Activated T-cell treated with anti-CD3 and anti-CD28 coated beads, Interleukin-2, amount 50 U/mL, for 72 hours (primary cell): ENCODE measurements at places on chromosomes 6 and 20.

DNA sequence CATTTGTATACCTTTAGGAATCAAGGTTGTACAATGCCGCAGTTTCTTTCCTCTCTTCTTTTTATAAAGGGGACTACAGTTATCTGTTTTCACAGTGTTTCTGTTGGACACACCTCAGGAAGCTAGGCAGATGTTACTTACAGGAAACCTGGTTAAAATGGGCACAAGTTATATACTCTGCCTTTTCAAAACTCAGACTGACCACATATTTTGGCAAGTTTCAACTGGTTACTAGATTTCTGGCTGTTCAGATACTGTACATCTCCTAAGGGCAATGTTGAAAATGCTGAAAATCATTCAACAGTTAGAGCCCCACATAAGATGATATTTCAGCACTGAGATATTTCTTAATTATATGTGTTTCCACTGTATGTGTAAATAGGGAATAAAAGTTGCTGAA lies 92.5 kb upstream of the SLC35B3 start:
- H3K27me3 ChIP-seq, result no peaks in the 10 kb centered on the region
- no peak for DNase-seq
- H3K4me3 ChIP-seq, result no peak overlapping the region
- no peaks in the 10 kb centered on the region for H3K4me1 ChIP-seq
- H3K27ac ChIP-seq, result no peak overlapping the region
- H3K36me3 ChIP-seq, result no peaks in the 10 kb centered on the region

- peaks cover 48% of the 10 kb centered on the region for H3K27me3 ChIP-seq
- DNase-seq, result no peak
- peak overlapping the region; percentile 69 for H3K4me3 ChIP-seq
- H3K27ac ChIP-seq, result peak overlapping the region; percentile 87
- H3K36me3 ChIP-seq, result no peaks in the 10 kb centered on the region
These were observed 28.5 kb upstream of the CCR6 start for GRCh38 chr6:167094436-167094819.

- H3K27me3 ChIP-seq, result peaks cover 8% of the 10 kb centered on the region
- H3K36me3 ChIP-seq, result no peaks in the 10 kb centered on the region
- no peak for DNase-seq
- H3K4me1 ChIP-seq, result peaks cover 4% of the 10 kb centered on the region
- no peak overlapping the region for H3K4me3 ChIP-seq
These were observed 279.3 kb downstream of the HACE1 start for GRCh38 chr6:104580452-104580851.

GRCh38 chr6:155676346-155676745 lies 220.7 kb upstream of the NOX3 start:
- no peaks in the 10 kb centered on the region for H3K4me1 ChIP-seq
- DNase-seq, result no peak
- H3K4me3 ChIP-seq, result no peak overlapping the region
- H3K27me3 ChIP-seq, result peaks cover 13% of the 10 kb centered on the region

DNA sequence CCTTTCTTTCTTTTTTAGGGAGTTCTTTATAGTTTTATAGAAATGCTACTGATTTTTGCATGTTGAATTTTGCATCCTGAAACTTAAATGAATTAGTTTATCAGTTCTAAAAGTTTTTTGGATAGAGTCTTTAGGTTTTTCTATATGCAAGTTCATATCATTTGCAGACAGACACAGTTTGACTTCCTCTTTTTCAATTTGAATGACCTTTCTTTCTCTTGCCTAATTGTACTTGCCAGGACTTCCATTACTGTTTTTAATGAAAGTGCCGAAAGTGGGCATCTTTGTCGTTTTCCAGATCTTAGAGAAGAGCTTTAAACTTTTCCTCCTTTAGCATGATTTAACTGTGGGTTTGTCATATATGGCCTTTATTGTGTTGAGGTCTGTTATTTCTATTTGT lies 21.1 kb upstream of the EDN1 start:
- H3K4me1 ChIP-seq, result peaks cover 16% of the 10 kb centered on the region
- peak overlapping the region; percentile 74 for H3K27ac ChIP-seq
- peaks cover 5% of the 10 kb centered on the region for H3K36me3 ChIP-seq
- H3K27me3 ChIP-seq, result no peaks in the 10 kb centered on the region

DNA sequence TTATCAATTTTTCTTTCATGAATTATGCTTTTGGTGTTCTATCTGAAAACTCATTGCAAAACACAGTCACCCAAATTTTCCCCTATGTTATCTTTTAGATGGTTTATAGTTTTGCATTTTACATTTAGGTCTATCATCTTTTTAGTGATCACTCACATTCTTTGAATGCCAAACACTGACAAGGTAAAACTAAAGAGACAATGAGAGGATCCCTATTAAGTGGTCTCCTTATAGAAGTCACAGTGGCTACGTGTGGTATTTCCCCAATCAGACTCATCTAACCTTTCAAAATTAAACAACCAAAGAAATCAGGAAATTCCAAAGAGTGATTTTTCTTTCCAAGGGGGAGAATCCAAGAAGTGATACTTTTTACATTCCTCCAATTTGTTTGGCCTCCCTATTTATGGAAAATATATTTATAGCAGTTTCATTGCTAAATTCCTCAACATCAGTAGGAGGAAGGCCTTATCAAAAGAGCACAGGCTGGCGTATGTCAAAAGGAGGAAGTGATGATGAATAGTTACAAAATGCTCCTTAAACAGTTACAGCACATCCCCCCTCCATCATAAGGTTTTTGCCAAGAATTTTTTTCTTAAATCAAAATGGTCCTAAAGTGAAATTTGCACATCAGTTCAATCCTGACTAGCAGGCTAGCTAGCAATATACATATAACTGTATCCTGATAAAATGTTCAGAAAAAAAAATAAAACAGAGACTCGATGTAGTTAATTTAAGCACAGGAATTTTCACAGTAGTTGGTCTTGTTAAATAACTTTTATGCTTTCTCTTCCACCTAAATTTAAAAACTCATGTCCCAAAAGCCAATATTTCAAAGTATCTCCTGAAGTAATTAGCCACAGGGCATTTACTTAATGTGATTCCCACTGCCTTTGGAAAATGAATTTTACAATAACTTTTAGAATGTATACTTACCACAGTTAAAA lies 76.2 kb upstream of the IPCEF1 start:
- H3K4me1 ChIP-seq, result no peaks in the 10 kb centered on the region
- H3K27ac ChIP-seq, result no peak overlapping the region
- DNase-seq, result no peak
- no peak overlapping the region for H3K4me3 ChIP-seq

DNA sequence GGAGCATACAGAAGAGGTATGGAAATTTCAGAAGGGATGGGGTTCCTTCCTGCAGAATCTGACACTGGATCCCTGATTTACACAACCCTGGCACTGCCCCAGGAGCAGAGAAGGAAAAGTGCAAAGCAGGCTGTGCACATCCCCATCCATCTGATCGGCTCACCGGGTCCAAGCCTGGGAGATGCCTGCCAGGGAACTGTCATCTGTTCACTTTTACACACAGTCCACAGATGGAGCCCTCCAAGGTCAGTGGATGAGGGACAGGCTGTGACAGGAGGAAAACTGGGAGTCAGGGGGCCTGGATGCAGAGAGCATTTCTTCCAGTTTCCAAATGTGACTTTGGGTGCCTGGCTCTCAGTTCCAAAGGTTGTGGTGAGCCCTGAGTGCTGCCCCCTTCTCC lies 11.0 kb upstream of the SYNDIG1 start:
- no peaks in the 10 kb centered on the region for H3K36me3 ChIP-seq
- peaks cover 7% of the 10 kb centered on the region for H3K4me1 ChIP-seq
- no peak overlapping the region for H3K4me3 ChIP-seq
- DNase-seq, result no peak
- H3K27ac ChIP-seq, result no peak overlapping the region

DNA sequence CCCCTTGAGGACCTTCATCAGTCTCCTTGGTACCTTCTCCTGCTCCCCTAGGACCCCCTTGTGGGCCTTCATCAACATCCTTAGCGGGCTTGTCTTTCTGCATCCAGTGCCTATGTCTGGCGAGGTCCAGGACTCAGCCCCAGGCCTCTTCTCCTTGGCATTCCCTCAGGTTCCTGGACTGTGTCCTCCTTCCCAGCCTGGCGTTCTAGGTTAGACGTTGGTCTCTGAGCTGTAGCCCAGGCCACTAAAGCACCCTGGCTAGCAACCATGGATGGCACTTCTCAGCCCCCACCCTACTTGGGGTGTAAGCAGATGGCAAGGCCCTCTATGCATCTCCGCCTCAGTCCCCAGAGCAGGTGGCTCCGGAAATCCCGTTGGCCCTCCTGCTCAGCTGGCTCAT lies 51.5 kb upstream of the NNAT start:
- no peak overlapping the region for H3K27ac ChIP-seq
- H3K36me3 ChIP-seq, result no peaks in the 10 kb centered on the region
- H3K4me1 ChIP-seq, result no peaks in the 10 kb centered on the region
- DNase-seq, result no peak

- H3K4me3 ChIP-seq, result no peak overlapping the region
- H3K27me3 ChIP-seq, result no peaks in the 10 kb centered on the region
- peaks cover 14% of the 10 kb centered on the region for H3K4me1 ChIP-seq
- no peak overlapping the region for H3K27ac ChIP-seq
- H3K36me3 ChIP-seq, result no peaks in the 10 kb centered on the region
These were observed 4.3 kb upstream of the SERINC3 start for GRCh38 chr20:44526129-44526528.

- peaks cover 6% of the 10 kb centered on the region for H3K27me3 ChIP-seq
- H3K4me3 ChIP-seq, result no peak overlapping the region
- no peak overlapping the region for H3K27ac ChIP-seq
- peaks cover 3% of the 10 kb centered on the region for H3K36me3 ChIP-seq
- peaks cover 20% of the 10 kb centered on the region for H3K4me1 ChIP-seq
These were observed 94.4 kb upstream of the TNFAIP3 start for GRCh38 chr6:137772541-137773250.

- H3K36me3 ChIP-seq, result no peaks in the 10 kb centered on the region
- H3K4me3 ChIP-seq, result no peak overlapping the region
- no peak for DNase-seq
- H3K27me3 ChIP-seq, result no peaks in the 10 kb centered on the region
- H3K27ac ChIP-seq, result no peak overlapping the region
These were observed 120.2 kb downstream of the MBOAT1 start for GRCh38 chr6:20092071-20092566.

- H3K4me1 ChIP-seq, result no peaks in the 10 kb centered on the region
- H3K4me3 ChIP-seq, result no peak overlapping the region
- peaks cover 53% of the 10 kb centered on the region for H3K27me3 ChIP-seq
- H3K27ac ChIP-seq, result no peak overlapping the region
- DNase-seq, result no peak
These were observed 175.6 kb downstream of the RNF144B start for GRCh38 chr6:18562726-18563125.

- no peaks in the 10 kb centered on the region for H3K36me3 ChIP-seq
- H3K4me1 ChIP-seq, result no peaks in the 10 kb centered on the region
- no peak overlapping the region for H3K4me3 ChIP-seq
- no peak for DNase-seq
- H3K27me3 ChIP-seq, result peaks cover 21% of the 10 kb centered on the region
- no peak overlapping the region for H3K27ac ChIP-seq
These were observed 3.2 kb upstream of the RFPL4B start for GRCh38 chr6:112343977-112344376.

DNA sequence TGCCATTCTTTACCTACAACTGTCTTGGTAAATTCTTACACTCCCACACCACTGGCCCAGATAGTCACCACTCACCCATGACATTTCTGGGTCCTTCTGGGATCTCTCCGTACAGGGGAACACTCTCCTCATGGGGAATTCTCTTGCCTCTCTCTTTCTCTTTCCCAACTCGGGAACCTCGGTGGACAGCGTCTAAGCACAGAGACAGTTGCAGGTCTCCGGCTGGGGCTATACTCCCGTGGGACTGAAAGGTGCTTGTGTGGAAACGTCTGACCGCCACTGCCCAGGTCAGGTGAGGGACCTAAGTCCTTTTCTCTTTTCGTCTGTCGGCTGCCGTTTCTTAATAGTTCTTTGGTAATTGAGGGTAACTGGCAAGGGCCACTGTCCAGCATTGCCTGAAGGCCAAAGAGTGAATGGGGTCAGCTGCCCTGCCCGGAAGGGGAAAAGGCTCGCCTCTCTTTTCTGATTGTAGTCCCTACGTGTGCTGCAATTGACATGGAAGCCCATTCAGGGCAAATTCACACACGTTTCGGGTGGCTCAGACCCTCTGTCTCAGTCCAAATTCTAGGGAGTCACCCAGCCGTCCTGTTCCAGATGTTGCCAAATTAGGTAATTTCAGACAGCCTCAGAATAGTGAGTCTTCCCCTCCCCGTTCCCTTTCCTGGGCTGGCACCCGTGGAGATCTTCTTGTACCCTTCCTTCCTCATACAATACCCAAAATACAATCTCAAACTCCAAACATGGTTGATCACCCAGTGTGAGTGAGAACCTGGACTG lies 31.2 kb upstream of the RIPK1 start:
- no peaks in the 10 kb centered on the region for H3K27me3 ChIP-seq
- no peak for DNase-seq
- H3K36me3 ChIP-seq, result no peaks in the 10 kb centered on the region
- H3K4me1 ChIP-seq, result no peaks in the 10 kb centered on the region
- no peak overlapping the region for H3K27ac ChIP-seq

DNA sequence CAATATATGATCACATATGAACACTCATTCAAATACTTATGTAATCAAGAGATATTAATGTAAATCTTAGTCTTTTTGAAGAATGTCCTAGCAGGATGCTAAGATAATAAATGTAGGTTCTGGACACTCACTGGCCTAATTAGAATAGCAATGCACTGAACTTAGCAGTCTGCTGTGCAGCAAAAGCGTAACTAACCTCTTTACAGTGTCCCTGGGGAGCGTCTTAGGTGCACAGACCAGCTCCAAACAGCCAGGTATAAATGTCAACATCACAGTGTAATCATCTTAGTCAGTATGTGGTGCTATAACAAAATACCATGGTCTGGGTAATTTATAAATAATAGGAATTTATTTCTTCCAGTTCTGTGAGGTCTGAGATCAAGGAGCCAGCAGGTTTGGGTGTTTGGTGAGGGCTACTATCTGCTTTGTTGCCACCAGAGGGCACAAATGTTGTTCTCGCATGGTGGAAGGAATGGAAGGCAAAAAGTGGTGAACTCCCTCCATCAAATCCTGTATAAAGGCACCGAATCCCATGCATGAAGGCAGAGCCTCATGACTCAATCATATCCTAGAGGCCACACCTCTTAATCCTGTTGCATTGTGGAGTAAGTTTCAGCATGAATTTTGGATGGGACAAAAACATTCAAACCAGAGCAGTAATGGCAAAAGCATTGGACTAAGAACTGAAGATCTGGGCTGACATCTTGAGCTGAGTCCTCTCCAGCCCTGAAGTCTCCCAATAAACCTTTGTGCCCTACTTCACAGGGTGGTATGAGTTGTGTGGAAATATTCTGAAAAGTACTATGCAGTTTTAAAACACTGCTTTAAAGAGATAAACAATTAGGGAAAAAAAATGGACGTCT lies 41.8 kb upstream of the FOXO3 start:
- no peaks in the 10 kb centered on the region for H3K4me1 ChIP-seq
- DNase-seq, result no peak
- no peak overlapping the region for H3K4me3 ChIP-seq
- H3K27me3 ChIP-seq, result no peaks in the 10 kb centered on the region
